ENCODE measurements at places on chromosomes 3 and 15.

DNA sequence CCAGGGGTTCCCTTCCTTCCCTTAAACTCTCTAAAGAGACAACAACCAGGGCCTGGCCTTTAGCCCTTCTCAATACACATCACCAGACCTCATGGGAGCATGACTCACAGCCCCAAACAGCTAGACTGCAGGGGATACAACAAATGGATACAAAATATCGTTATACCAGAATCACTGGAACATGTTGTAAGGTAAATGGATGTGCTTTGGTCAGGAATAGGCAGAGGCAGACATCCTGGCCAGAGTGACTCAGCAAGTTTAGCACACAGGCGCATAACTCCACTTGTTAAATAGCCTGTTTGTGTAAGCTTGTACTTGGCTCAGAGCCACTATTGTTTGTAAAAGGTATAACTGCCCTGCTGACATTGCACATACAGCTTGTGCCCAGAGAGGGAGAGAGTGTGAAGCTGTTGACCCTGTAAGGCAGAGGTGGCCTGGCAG is 18.3 kb downstream of the TMED3 start:
- no peak for DNase-seq

DNA sequence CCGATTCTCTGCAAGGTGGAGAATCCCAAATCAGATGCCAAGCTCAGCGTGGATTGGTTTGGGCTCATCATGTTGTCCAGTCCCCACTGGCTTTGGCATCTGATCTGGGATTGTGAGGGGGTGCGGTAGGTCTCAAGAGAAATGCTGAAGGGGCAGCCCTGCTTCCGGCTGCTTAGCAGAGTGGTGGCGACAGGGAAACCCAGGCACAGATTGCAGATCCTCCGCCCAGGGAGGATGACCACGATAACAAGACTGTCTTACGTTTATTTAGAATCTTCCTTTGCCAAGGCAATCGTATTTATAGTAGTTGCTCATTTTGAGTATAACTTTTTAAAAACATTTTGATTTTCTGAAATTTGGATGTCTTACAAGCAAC is 61.1 kb downstream of the SLC12A8 start:
- no peak for DNase-seq

DNA sequence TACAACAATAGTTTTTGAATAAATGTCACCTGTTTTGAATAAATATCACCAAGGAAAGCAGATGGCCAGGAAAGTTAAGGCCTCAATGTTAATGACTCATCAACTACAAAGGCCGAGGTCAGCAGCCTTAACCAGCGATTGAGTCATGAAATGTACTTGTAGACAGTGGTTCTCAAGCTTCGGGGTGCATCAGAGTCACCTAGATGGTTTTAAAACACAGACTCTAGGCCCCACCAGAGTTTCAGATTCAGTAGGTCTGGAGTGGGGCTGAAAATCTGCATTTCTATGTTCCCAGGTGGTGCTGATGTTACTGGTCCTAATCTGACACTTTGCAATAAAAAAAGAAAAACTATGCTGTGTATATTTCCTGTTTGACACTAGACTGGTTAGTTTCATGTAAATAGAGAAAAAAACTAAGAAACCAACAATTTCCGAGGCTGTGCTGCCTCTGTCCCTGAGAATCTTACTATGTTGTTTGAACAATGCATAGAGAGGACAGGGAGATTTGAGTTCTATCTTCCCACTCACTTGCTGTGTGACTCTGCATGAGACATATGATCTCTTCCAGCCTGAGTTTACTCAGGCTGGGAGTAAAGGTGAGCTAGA is 9.8 kb downstream of the RAB27A start:
- no peak for DNase-seq

GRCh38 chr15:90691369-90691768 is 25.8 kb upstream of the BLM start:
- DNase-seq: no peak

DNA sequence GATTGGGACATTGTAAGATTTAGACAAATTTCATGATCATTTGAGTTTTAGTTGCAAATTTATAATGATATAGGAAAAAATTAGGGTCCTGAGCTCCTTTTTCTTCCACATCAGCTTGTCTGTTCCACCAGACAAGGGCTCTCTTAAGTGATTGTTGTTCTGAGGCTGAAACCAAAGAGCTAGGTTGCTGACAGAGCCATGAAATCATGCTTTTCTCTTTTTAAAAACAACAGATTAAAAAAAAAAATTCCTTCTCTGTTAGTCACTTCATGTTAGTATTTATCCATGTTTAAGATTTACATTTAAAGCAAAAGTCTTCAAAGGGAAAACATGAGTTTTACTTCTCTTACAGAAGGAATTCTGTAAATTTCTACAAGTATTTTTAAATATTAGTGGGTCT is 56.8 kb downstream of the ATP2C1 start:
- no peak for DNase-seq

Measured in stimulated activated CD4-positive, alpha-beta T cell treated with anti-CD3 and anti-CD28 coated beads, TNF-alpha, amount 100 ng/mL, for 1 hour (primary cell).